ENCODE measurements at places on chromosomes 3 and 15. TPM values are rescaled to one million over a fixed set of nuclear protein-coding genes. Genes with fewer than 3 reads are reported as not detected.

- DNase-seq, result no peak
These were observed 94.4 kb downstream of the ST6GAL1 start for GRCh38 chr3:187024536-187025226.

- no peak for DNase-seq
These were observed 74.6 kb upstream of the ADPGK start for GRCh38 chr15:72858205-72858604.

DNA sequence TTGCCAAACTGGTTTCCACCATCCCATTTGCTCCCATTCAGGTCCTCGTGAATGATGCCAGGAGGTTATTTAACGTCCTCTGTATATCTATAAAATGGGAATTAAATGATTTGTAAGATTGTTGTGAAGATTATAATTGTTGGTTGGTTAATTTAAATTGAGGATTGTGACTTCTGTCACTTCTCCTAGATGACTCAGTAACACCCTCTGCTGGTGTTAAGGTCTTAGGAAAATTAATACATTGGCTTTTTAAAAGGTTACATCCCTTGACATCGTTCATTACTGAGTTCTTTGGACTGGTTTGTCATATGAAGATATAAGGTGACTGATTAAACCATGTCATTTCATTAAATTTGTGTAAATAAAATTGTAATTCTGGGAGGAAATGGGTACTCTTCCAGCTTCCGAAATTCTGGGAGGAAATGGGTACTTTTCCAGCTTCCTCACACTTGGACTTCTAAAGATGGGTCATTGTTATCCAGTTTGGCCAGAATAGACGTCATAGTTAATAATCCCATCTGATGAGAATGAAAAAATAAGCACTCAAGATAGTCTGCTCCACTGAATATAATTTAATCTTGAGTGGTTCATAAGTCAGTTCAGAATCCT is 33.3 kb upstream of the PAQR5 start:
- DNase-seq, result no peak

Gene LINGO1
- 12.2 TPM for total RNA-seq

- DNase-seq, result no peak
These were observed 62.1 kb downstream of the PLXNA1 start for GRCh38 chr3:127044996-127045395.

GRCh38 chr3:50606596-50606995 is 5.0 kb downstream of the CISH start:
- DNase-seq, result no peak

Gene CHRFAM7A
- total RNA-seq, result 4.4 TPM

Gene RTP3
- total RNA-seq, result not detected

DNA sequence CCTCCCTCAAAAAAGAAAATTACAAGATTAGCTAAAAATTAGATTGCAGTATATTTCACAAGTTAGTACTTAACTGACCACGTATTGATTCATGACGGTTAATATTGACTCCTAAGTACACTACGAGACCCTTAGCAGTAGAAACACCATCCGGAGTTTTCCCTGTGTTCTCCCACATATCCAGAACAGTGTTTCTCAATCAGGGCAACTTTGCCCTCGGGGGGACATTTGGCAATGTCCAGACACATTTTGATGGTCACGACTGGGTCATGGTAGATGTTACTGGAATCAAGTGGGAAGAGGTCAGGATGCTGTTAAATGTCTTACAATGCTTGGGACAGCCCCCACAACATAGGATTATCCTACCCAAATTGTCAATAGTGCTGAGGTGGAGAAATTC is 40.7 kb upstream of the LIPC start:
- no peak for DNase-seq

GRCh38 chr3:194134757-194135515 is 1.0 kb upstream of the HES1 start:
- peak; percentile 97 for DNase-seq

Gene CACNA2D2
- total RNA-seq, result 0.46 TPM

DNA sequence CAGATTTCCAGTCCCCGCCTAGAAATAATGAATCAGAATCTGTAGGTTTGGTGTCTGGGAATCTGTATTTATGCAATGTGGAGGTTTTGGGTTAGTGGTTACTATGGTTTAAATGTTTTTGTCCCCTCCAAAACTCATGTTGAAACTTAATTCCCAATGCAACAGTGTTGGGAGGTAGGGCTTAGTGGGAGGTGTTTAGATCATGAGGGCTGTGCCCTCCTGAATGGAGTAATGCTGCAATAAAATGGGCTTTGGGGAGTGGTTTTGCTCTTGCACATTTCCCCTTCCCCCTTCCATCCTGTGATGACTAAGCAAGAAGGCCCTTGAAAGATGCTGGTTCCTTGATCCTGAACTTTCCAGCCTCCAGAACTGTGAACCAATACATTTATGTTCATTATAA is 9.2 kb upstream of the RFC4 start:
- no peak for DNase-seq

Gene CCR1
- total RNA-seq, result not detected

DNA sequence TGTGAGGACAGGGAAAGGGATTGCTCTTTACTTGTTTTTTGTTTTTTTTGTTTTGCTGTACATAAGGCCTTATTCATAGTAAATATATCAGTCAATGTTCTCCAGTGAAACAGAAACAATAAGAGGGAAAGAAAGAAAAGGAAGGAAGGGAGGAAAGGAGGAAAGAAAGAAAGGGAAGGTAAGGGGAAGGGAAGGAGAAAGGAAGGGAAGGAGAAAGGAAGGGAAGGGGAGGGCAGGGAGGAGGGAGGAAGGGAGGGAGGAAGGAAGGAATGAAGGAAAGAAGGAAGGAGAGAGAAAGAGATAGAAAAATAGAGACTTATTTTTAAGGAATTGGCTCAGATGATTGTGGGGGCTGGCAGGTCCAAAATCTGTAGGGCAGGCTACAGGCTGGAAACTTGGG is 37.2 kb downstream of the TIMP4 start:
- DNase-seq, result no peak

GRCh38 chr15:54033356-54033860 is 55.2 kb downstream of the UNC13C start:
- no peak for DNase-seq

Gene SAMD7
- total RNA-seq, result not detected

GRCh38 chr3:181629029-181629428 is 82.7 kb upstream of the SOX2 start:
- DNase-seq, result no peak

Gene KBTBD12
- total RNA-seq, result not detected
